Forelimb muscle (tissue), 1 donor: ENCODE measurements at places on chromosomes 3 and 15. TPM values are rescaled to one million over a fixed set of nuclear protein-coding genes. Genes with fewer than 3 reads are reported as not detected.

The SPATA12 gene
- polyA plus RNA-seq: 0.05 TPM

GRCh38 chr15:51270706-51271105 lies 67.7 kb downstream of the CYP19A1 start:
- DNase-seq: no peak

DNA sequence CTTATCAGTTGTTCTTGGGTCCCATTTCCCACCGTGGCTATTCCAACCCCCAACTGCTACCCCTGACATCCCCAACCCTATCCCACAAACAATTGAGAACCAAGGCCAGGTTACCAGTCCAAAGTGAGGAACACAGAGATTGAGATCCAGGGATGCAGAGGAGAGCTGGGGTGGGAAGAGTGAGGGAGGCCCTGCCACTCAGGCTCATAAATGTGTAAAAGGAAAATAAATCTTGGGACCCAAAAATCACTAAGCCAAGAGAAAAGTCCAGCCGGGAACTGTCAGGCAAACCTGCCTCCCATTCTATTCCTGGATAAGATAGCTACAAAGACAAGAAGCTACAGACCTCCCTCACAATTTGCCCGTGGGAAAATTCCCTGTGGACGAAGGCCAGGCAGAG lies 101.1 kb upstream of the DLG1 start:
- no peak for DNase-seq

The FBXO45 gene
- 14.5 TPM for polyA plus RNA-seq

The GOLGA6L22 gene
- polyA plus RNA-seq: 0.06 TPM

DNA sequence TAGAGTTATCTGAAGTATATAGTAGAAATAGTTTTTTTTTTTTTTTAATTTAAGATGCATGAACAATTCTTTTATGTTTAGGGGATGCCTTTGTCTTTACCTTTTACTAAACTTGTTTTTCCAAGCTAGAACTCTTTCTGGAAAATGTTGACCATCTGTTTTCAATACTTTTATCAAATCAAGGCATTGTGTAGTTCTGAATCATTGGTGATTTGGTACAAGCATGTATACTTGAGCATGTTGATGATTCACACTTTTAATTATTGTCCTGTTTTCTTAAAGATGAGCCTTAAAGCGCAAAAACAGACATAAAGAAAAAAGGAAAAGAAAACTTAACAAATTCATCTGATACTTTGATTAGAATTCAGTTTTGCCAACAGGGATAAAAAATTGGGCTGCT lies 28.3 kb downstream of the PDCD6IP start:
- DNase-seq: no peak

GRCh38 chr3:141870091-141870687 lies 6.3 kb upstream of the ATP1B3 start:
- no peak for DNase-seq

GRCh38 chr3:150844484-150844883 lies 60.8 kb downstream of the MINDY4B start:
- DNase-seq: no peak

The ZNF660 gene
- polyA plus RNA-seq: 4.1 TPM

- no peak for DNase-seq
Measured at GRCh38 chr3:171883257-171883892, 40.2 kb downstream of the TMEM212 start.

DNA sequence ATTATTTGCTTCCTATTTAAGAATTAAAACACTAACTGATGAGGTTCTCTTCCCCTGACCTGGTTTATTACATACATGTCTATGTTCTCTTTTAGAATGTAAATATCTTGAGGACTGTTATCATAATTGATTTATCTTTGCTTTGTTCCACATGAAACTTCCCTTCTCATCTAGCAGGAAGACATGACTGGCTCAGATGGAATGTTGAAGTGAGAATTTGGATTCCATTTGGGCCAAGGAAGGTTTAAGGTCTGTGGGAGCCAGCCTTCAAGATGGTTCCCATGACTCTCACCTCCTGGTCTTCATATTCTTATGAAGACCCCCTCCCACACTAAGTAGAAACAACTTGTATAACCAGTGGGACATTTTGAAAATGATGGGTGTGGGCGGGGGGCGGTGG lies 222.2 kb upstream of the GADL1 start:
- DNase-seq: no peak

The BNC1 gene
- 1.8 TPM for polyA plus RNA-seq

DNA sequence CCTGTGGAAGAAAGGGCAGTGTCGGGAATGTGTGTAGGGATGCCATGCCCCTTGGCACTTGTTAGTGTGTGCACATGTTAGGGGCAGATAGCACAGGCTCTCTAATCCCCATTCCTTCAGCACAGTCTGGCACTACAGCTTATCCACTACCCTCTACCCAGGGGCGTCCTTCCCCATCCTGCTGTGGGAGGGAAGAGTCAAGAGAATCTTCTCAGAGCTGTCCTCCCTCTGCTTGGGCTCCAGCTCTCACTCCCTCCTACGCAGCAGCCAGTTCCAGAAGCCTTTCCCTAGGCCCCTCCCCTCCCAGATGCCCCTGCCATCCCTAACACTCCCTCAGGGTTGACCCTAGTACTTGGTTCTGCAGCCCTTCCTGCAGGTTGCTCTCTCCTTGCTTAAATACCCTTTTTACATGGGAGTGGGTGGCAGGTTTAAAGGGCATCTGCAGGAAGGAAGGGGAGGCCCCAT lies 815 bp upstream of the GRM2 start:
- DNase-seq: no peak

DNA sequence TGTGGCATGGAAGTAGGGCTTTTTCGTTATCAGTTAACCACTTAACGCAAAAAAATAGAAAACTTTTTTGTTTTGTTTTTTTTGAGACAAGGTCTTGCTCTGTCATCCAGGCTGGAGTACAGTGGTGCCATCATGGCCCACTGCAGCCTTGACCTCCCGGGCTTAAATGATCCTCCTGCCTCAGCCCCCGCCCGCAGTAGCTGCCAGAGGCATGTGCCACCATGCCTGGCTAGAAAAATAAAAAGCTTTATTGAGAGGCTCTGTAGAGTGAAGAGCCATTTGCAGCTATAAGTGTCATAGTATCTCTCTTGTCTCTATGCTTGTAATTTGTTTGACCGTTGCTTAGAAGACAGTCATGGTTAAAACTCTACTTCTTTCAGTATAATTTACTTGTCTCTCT lies 13.5 kb downstream of the PPP4R2 start:
- no peak for DNase-seq
